Substantia nigra (tissue), 51 donors: ENCODE measurements at places on chromosomes 12 and 14.

DNA sequence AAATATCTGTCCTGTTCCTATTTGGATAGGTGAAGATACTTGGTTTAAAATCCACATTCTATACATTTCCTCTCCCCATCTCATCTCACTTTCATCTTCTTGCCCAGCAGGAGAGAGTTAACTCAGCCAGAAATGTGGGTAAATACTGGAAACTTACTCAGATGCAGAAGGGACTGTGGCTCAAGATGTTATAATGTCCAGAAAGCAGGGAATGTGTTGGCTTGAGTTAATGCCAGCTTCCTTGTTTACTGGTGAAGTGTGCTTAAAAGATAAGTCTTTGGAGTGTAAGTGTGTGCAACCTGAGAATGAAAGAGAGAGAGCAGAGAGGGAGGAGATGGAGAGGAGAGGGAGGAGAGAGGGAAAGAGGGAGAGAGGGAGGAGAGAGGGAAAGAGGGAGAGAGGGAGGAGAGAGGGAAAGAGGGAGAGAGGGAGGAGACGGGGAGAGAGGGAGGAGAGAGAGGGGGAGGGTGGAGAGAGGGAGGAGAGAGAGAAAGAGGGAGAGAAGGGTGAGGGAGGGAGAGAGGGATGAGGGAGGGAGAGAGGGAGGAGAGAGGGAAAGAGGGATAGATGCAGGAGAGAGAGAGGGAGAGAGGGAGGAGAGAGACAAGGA, 22.0 kb upstream of the SNRPF start:
- DNase-seq: no peak

DNA sequence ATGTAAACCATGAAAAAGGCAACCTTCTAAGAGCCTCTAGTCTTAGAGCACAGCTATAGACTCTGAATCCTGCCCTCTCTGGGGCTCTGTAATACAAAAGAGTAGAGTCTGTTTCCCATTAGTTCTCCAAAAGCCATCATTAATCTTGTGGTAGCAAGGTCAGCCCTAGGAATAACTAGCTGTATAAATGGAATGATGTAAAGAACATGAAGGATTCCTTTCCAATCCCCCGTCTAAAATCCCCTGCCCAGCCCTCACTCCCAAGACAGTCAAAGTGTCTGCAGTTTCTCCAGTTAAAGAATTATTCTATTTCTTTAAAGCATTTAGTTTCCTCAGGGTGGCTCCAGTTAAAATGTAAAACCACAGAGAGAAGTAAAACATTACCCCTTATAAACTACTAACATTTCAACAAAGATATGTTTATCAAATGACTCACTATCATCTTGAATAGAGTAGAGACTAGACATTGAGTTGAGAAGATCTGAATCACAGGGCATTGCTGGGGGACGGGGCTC, 104.2 kb downstream of the ST8SIA1 start:
- DNase-seq: no peak

- DNase-seq: no peak
These were observed 408.5 kb upstream of the RGS6 start for GRCh38 chr14:71523630-71524319.

DNA sequence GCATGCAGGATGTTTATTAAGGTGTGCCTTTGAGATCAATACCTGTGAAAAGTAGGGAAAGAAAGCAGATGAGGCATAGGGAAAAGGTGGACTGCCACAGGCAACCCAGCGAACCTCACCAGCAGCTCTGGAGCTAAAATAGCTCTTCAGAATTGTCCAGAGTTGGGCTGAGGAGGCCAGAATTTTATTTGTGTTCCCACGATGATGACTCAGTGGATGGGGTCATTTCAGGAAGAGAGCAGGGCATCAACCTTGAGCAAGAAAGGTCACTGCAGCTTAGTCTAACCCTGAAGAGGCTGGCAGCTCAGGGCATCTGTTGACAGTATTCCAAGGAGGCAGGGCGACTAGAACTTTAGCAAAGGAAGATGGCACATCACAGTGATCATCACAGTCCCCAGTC, 696.1 kb downstream of the DIO2 start:
- DNase-seq: no peak

- DNase-seq: peak; percentile 4
These were observed 39.7 kb downstream of the PPTC7 start for GRCh38 chr12:110543252-110543959.

DNA sequence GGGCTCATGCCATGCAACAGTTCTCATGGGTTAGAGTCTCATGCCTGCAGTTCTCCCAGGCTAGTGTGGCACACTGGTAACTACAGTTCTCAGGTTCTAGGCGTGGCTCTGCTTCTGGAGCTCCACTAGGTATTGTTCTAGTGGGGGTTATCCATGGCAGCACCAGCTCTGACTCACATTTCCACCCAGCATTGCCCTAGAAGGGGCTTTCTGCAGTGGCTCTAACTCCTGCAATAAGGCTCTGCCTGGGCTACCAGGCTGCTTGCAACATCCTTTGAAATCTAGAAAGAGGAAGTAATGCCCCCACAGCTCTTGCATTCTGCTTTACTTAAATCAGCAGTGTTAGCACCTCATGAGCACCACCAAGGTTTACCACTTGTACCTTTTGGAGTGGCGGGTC, 220.3 kb upstream of the ARID2 start:
- DNase-seq: no peak

DNA sequence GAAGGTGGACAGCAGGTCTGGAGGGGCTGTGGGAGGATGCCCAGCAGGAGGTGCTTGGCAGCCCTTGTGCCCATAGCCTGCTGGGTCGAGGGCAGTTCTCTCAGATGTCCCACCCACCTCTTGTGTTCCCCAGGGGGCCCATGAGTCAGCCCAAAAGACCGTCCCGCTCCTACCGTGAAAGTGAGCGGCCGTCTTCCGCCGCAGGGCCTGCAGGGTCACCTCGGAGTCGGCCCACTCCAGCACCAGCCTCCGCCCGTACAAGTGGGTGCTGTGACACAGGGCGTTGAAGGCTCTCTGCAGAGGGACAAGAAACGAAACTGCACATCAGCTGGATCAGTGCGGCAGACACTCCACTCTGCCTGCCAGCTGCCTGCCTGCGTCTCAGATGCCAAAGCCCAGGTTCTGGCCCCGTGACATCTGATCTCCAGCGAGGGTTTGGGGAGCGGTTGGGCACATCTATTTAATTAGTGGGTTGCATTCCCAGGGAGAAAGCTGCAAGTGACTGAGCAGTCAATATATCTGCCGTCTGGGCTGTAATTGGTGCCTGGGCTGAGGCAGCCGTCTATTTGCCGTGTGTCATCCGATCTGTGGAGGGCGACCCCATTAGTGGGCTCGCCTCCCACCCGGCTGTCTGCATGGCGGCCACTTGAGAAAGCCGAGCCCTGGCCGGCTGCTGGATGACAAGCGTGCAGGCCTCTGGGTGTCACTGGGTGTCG, 121.5 kb downstream of the RBM19 start:
- DNase-seq: no peak

GRCh38 chr14:66859063-66859671, 330.1 kb upstream of the GARIN2 start:
- no peak for DNase-seq

DNA sequence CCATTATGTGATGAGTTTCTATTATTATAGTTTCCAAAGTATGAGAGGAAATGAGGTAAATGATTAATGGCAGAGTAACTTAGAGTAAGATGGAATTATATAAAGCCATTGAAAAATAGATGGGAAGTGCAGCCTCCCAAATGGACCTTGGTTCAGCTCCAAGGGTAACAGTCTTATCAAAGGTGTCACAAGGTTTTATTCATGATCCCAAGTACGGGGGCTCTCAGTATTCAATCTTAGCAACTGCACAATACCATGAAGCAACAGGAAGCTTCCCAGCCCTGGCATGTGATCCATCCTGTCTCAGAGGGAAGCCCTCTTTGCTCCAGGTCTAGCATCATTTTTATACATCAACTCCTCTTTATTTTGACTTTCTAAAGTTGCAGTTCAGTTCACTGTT, 948.2 kb downstream of the GALC start:
- no peak for DNase-seq

DNA sequence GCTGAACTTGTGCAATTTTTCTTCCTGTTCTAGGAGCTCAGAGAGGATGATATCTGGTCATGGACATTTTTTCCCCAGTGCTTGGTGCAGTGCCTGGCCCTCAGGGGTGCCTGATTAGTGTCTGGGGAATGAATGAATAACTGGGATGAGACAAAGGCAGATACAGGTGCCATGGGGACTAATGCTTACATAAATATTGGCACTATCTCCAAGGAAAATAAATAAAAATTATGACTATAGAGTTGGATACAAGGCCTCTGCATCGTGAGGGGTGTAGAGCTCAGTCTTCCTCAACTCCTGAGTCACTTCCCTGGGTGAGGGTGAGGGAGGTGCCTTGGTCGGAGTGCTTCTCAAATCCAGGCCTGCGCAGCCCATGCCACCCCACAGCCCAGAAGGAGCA, 188.6 kb downstream of the KCNA5 start:
- no peak for DNase-seq

DNA sequence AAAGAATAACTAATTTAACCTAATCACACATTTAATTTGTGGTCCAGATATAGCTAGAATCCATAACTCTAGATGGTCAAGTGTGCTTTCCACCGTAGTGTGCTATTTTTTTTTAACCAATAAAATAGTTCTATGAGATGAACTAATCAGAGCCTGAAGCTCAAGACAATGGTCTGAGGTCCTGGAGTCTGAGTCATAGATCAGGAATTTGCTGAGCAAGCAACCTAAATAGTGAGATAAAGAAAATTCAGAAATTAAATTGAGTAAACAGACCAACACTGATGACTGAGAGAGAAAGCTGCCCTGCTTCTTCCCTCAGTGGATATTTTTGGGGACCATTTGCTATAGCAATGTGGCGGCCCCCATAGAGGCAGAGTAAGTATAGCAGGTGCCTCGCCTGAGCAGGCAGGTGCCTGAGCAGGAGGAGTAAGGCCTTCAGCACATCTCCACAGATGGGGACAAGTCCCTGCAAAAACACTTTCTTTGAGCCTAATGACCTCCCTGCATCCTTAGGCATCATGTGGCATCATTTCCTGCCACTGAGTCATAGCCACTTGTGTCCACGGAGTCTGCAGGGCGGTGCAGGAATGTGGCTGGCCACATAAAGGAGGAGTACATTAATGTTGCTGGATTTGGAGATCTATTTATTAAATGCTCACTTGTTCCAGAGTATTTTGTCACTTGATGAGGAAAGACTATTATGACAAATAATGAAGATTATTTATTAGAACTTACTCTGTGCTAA, 13.9 kb upstream of the CLEC4E start:
- DNase-seq: no peak

DNA sequence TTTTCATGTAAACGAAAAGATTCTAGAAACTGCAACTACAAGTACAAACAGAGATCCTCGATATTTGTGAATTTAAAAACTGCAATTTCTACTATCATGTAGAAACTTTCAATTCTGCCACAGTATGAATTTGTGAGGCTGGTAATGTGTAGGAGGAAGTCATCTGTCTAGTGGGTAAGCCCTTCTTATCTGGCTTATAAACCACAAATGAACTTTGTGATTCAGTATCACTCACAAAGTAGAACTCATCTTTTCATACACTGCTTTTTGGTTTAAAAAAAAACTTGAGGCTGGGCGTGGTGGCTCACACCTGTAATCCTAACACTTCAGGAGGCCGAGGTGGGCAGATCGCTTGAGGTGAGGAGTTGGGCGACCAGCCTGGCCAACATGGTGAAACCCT, 20.7 kb downstream of the GTF2A1 start:
- DNase-seq: no peak

DNA sequence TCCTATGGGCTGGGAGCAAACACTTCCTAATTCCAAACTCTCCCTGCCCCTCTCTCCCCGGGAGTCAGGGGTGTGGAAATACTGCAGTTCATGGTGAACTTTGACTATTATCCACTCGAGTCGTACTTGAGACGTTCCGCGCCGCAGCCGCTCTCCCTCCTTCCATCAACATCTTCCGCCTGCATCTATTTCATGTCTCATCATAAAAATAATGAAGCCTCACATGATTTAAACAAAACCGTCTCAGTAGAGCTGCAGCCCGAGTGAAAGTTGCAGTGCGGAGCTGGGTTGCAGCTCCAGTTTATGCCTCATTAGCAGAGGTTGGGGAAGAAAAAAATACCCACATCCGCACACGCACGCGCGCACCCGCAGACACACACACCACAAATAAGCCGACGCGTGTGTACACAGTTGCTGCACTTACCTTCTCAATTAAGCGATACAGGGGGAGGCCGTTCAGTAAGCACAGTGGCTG, 283 bp downstream of the LMO3 start:
- no peak for DNase-seq

- no peak for DNase-seq
These were observed 94.7 kb downstream of the TMCC3 start for GRCh38 chr12:94555687-94556086.

GRCh38 chr12:78560633-78561032, 303.9 kb upstream of the SYT1 start:
- DNase-seq: no peak

GRCh38 chr12:119176267-119177055, 2.3 kb upstream of the HSPB8 start:
- no peak for DNase-seq

DNA sequence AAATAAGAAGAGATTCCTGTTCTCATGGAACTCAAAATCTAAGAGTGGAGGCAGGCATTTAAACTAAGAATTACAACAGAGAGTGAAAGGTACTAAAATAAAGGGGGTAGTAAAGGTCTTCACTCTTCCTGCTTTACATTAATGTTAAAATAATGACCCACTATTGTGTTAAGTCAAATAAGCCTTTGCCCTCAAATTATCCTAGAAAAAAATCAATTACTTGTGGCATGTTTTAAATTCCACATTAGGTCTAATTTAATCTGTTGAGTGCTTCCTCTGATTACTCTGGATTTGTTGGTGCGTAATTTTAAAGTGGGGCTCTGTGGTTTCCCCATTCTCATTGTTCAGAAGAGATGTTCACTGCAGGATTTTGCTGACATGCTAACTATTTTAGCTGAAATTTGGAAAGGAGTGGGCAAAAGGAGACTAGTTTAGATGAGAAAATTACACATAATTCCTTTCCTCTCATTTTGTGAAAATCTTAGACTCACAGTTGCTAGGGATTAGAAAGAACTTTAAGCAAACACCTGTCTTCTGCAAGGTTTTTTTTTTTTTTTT, 35.5 kb downstream of the BTG1 start:
- DNase-seq: no peak

DNA sequence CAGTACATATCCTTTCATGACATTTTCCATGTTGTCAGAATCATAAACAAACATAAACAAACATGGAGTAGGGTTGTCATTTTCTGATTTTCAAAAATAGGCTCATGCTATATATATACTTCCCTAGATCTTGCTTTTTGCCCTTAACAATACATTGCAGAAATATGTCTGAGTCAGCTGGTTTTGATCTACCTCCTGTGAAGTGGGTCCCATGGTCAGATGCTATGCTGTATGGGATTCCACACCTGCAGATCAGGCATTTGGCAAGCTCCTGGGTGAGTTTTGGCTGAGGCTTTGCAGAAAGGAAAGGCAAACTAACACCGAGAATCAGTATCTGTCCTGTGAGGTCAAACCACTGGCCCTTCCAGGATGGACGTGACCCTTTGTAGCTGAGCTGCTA, 183.0 kb upstream of the ARID2 start:
- DNase-seq: no peak
